Esophagus squamous epithelium (tissue), 5 donors: ENCODE measurements at places on chromosomes 11 and 22. TPM values are rescaled to one million over a fixed set of nuclear protein-coding genes. Genes with fewer than 3 reads are reported as not detected.

KCNE3 gene
- total RNA-seq, result 5.9 TPM

POU2AF2 gene
- not detected for total RNA-seq

UCP3 gene
- total RNA-seq, result 0.92 TPM

SLC17A6 gene
- not detected for total RNA-seq

KCNQ1OT1 gene
- total RNA-seq, result 0.72 TPM

LTBP3 gene
- 87.5 TPM for total RNA-seq

CLMP gene
- total RNA-seq, result 4.8 TPM

FXYD2 gene
- total RNA-seq, result not detected

ANO5 gene
- 0.04 TPM for total RNA-seq
